ENCODE measurements at places on chromosomes 3 and 15.

DNA sequence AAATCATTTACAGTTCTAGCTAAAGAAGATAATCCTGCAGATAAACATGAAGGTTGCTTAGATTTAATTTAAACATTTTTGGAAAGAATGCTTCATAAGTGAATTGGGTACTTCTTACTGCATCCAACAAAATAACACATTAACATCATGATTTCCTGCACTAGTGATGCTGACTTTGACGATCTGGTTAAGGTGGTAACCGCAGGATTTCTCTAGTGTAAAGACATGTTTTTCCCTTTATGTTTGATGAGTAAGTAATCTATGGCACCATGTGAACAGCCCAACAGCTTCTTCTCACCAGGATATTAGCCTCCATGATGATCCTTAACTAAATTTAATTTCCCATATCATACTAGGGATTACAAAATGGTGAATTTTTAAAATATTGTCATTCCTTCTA, 14.1 kb downstream of the SPPL2A start:
- DNase-seq, result no peak

GRCh38 chr3:122493296-122493695, 21.4 kb downstream of the KPNA1 start:
- DNase-seq, result no peak

- no peak for DNase-seq
Observed at GRCh38 chr15:70032509-70032908, 65.2 kb downstream of the TLE3 start.

- DNase-seq, result no peak
Observed at GRCh38 chr3:151230646-151231045, 27.6 kb upstream of the GPR171 start.

- no peak for DNase-seq
Observed at GRCh38 chr3:108879915-108880314, 57.3 kb downstream of the TRAT1 start.

DNA sequence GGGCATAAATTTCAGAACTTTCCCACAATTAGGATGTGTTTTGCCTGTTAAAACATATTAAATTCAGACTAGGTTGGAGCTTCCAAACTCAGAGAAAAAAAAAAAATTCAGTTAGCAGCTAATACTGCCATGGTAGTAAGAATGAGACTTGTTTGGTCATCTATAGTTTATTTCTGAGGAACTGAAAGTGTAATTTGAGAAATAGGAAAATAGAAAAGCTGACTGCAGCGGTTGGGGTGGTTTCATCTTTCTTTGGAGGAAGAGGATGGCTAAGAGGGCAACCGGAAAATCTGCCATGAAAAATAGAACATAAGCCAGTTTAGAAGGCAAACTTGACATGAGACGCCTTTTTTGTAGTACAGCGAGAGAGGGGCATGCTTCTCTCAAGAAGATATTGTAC, 371.2 kb upstream of the ROBO2 start:
- no peak for DNase-seq

DNA sequence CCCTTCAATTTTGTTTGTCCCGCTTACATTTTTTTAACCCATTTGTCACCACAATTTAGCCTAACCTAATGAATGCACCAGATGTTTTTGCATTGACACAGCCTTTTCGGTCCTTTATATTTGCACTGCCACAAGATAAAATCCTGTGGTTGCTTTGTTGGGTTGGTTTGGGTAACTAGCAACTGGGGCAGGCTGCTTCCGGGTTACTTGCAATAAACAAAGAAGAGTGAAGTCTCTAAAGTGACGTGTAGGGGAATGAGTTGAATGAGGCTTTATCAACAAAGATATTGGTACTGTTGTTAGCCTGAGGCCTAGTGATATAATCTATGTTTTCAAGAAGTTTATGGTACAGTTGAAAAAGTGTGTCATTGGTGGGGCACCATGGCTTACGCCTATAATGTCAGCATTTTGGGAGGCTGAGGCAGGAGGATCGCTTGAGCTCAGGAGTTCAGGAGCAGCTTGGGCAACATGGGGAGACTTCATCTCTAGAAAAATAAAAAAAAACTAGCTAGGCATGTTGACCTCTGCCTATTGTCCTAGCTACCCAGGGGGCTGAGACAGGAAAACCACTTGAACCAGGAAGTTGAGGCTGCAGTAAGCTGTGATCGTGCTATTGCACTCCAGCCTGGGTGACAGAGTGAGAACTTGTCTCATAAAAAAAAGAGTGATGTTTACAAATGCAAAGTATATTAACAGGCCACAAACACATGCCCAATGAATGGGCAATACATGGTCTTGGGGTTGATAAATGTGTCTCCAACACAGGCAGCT, 121.8 kb downstream of the OXSM start:
- no peak for DNase-seq

DNA sequence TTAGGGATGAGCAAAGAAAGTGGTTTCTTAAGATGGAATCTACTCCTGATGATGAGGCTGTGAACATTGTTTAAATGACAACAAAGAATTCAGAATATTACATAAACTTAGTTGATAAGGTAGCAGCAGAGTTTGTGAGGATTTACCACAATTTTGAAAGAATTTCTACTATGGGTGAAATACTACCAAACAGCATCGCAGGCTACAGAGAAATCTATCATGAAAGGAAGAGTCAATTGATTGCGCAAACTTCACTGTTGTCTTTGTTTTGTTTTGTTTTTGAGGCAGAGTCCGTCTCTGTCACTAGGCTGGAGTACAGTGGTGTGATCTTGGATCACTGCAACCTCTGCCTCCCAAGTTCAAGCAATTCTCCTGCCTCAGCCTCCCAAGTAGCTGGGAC, 107.4 kb upstream of the SLC6A6 start:
- DNase-seq, result no peak

GRCh38 chr3:35438101-35438500, 201.2 kb upstream of the ARPP21 start:
- DNase-seq, result no peak
